ENCODE measurements at places on chromosomes 11 and 22. TPM values are rescaled to one million over a fixed set of nuclear protein-coding genes. Genes with fewer than 3 reads are reported as not detected.

The EMID1 gene
- 1.3 TPM for total RNA-seq

The FGF19 gene
- not detected for total RNA-seq

DNA sequence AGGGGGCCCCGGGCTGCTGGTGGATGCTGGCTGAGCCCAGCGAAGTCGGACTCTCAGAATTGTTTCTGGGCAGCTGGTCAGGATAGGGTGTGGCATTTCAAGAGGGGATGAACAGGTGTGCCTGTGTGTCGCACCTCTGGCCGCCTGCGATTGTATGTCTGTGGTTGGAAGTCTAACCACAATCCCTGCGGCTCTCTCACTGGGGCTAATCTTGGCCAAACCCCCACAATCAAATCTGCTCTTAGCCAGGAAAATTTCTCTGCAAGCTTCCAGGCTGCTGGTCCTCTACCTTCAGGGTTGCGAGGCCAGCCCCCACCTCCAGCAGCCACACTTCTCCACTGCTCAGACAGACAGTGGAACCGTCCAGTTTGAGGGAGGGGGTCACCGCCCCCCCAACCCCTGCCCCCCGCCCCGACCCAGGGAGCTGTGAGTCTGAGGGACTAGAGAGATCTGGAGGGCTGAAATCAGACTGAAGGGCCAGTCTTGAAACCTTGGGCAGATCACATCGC lies 953 bp downstream of the ATG16L2 start:
- DNase-seq = peak; percentile 70

- peak; percentile 2 for DNase-seq
Observed at GRCh38 chr11:21552911-21553310, 640.0 kb upstream of the ANO5 start.

GRCh38 chr11:120089036-120090001 lies 48.6 kb downstream of the TRIM29 start:
- DNase-seq = no peak

DNA sequence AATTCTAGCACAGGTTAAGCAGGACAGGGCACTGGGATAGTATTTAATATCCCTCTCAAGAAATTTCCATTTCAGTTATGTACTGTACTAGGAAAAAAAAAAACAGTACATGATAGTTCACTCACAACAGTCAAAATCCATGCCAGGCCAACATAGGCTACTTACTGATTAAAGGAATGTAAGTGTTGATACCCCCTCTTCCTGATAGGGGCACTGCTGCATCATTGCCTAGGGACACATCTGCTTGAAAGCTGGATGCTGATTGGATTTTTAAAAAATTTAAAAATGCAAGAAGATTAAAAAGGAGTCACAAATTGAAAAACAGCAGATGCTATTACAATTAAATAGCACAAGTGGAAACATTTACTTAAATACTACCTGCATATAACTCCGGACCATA lies 43.4 kb downstream of the APOL5 start:
- peak; percentile 9 for DNase-seq

- DNase-seq = no peak
Observed at GRCh38 chr22:50167689-50168489, 2.6 kb upstream of the PANX2 start.

GRCh38 chr11:70116386-70117065 lies 38.4 kb downstream of the ANO1 start:
- DNase-seq = no peak

- no peak for DNase-seq
Observed at GRCh38 chr11:73446766-73447165, 70.6 kb downstream of the RELT start.
